ENCODE measurements at places on chromosomes 16 and 17. TPM values are rescaled to one million over a fixed set of nuclear protein-coding genes. Genes with fewer than 3 reads are reported as not detected.
A peak's percentile ranks its signal among the peaks of the same experiment; 100 is the strongest.

Gene HOXB1
- not detected for total RNA-seq

DNA sequence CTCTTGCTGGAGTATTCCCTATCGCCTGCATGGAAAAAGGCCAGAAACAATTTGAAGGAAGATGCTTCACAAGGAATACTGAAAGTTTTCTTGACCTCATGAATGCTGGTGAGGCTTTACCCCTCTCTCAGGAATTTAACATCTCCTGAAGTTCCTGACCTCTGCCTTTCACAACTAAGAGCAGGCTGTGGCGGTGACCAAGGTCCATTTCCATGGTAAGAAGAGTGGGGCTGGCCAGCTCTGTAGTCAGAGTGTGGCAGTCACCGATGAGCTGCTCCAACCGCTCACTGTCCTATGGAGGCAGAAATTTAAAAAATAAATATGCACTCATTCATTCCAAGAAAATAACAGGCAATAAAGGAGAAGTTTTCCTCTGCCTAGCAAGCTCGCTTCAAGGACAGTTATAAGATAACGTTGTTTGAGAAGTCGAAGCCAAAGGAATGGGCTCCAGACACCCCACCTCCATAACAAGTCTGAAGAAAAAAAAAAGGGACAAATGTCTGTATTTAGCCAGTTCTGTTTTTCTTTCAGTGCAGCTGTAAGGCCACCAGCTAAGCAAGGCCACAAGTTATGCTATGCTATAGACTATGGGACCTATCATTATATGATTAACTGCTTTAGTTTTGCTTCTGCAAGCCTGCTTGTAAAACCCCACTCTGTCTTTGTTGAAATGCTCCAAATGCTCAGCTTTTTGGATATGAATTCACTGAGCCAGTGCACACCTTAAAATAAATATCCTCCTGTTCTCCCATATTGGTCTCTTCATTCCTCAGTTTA is 6.0 kb upstream of the CCL4L2 start:
- DNase-seq: no peak
- H3K4me1 ChIP-seq: peaks cover 32% of the 10 kb centered on the region
- no peaks in the 10 kb centered on the region for H3K36me3 ChIP-seq

Gene HOXB9
- total RNA-seq: 0.23 TPM

DNA sequence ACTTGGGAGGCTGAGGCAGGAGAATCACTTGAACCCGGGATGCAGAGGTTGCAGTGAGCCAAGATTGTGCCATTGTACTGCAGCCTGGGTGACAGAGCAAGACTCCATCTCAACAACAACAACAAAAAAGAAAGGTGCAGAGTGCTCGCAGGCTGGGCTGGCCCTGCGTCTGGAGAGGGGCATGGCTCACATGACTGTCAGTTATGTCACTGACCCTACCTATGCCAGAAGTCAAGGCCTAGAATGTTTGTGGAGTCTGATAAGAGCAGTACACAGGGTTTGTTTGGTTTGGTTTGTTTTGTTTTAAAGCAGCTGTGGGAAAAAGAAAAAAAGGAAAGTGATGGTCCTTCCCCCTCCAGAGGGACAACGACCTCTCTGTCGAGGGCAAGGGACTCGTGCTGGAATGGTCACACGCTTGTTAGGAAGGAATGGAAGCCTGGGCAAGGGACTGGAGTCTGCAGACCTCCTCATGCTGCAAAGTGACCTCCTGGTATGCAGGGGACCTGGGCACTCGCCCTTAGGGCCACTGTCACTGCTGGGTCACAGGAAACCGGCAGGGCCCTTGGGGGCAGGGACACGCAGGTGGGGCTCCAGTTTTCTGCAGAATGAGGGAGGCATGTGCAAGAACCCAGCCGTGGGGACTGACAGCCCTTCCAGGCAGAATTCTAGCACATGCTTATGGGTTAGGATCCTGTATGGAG is 10.1 kb upstream of the OSGIN1 start:
- H3K4me3 ChIP-seq: no peak overlapping the region
- H3K36me3 ChIP-seq: no peaks in the 10 kb centered on the region
- H3K4me1 ChIP-seq: peaks cover 5% of the 10 kb centered on the region
- H3K27me3 ChIP-seq: no peaks in the 10 kb centered on the region
- no peak for DNase-seq

GRCh38 chr17:50087246-50087911 is 7.8 kb upstream of the PDK2 start:
- H3K27me3 ChIP-seq: no peaks in the 10 kb centered on the region
- no peaks in the 10 kb centered on the region for H3K4me1 ChIP-seq
- no peaks in the 10 kb centered on the region for H3K36me3 ChIP-seq
- no peak overlapping the region for H3K27ac ChIP-seq

DNA sequence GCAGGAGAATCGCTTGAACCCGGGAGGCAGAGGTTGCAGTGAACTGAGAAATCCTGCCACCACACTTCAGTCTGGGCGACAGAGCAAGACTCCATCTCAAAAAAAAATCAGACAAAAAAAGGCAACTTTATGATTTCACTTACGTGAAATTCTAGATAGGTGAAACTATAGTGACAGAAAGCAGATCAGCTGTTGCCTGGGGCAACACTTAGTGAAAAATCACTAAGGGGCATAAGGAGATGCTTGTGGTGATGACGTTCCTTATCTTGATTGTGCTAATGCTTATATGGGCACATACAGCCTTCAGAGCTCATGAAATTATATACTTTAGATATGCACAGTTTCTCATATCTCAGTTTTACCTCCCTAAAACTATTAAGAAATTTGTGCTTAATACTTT is 41.6 kb upstream of the SLC5A10 start:
- DNase-seq: no peak
- no peaks in the 10 kb centered on the region for H3K27me3 ChIP-seq

Gene NLGN2
- 8.0 TPM for total RNA-seq

- H3K27me3 ChIP-seq: peaks cover 19% of the 10 kb centered on the region
- H3K27ac ChIP-seq: no peak overlapping the region
- no peaks in the 10 kb centered on the region for H3K4me1 ChIP-seq
- no peak overlapping the region for H3K4me3 ChIP-seq
Measured at GRCh38 chr16:21001262-21001661, 100.7 kb downstream of the LYRM1 start.

GRCh38 chr16:4529085-4530060 is 9.2 kb downstream of the CDIP1 start:
- DNase-seq: peak; percentile 43
- H3K4me3 ChIP-seq: peak overlapping the region; percentile 73
- peaks cover 15% of the 10 kb centered on the region for H3K36me3 ChIP-seq
- peaks cover 32% of the 10 kb centered on the region for H3K4me1 ChIP-seq
- no peaks in the 10 kb centered on the region for H3K27me3 ChIP-seq

Gene TMEM106A
- 20.3 TPM for total RNA-seq

DNA sequence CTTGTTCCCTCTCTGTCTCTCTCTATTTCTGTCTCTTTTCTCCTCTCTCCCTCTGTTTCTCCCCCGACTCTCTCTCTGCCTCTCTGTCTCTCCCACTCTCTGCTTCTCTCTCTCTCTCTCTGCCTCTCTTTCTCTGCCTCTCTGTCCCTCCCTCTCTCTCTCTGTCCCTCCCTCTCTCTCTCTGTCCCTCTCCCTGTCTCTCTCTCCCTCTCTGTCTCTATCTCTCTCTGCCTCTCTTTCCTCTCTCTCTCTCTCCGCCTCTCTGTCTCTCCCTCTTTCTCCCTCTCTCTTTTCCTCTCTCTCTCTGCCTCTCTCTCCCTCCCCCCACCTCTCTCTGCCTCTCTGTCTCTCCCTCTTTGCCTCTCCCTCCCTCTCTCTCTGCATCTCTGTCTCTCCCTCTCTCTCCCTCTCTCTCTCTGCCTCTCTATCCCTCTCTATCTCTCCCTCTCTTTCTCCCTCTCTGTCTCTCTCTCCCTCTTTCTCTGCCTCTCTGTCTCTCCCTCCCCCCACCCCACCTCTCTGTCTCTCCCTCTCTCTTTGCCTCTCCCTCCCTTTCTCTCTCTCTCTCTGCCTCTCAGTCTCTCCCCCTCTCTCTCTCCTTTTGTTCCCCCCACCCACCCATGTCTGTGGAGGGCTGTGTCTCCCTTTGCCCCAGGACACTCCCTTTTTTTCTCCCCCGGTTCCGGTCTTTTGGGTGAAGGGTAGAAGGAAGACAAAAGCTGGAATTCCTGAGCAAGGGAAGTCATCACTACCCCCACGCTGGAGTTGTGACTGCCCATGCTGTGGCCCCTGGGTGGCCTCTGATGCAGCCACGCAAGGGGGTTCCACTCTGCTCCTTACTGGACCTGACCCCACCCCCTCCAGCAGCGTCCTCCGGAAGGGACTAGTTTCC is 27.1 kb upstream of the MGAT5B start:
- H3K36me3 ChIP-seq: no peaks in the 10 kb centered on the region
- H3K27ac ChIP-seq: peak overlapping the region; percentile 17
- no peak for DNase-seq
- H3K27me3 ChIP-seq: peaks cover 46% of the 10 kb centered on the region
- H3K4me1 ChIP-seq: peaks cover 14% of the 10 kb centered on the region
- peak overlapping the region; percentile 63 for H3K4me3 ChIP-seq

GRCh38 chr17:20206068-20206467 is 196.9 kb downstream of the SPECC1 start:
- no peaks in the 10 kb centered on the region for H3K27me3 ChIP-seq
- no peak overlapping the region for H3K4me3 ChIP-seq
- H3K4me1 ChIP-seq: peaks cover 12% of the 10 kb centered on the region
- DNase-seq: no peak
- H3K36me3 ChIP-seq: peaks cover 3% of the 10 kb centered on the region
- no peak overlapping the region for H3K27ac ChIP-seq

Gene RAB40B
- 3.3 TPM for total RNA-seq

DNA sequence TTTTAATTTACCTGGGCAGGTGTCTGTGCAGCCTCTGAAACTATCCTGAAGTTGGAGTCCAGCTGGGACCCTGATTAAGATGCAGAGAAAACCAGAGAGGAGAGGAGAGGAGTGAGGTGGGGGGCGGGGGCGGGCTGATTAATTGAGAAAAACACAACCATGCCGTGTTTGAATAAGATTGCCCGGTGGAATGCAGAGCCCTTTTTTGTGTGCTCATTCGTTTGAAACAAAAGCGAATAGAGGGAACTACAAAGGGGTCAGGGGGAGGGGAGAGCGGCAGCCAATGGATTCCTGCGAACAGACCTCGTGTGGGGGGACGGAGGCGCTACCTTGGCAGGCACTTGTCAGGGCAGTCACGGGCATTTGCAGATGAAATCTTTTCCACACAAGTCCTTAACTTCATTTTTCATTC is 355.8 kb downstream of the SOX9 start:
- peaks cover 7% of the 10 kb centered on the region for H3K27me3 ChIP-seq
- no peak for DNase-seq
- H3K4me1 ChIP-seq: no peaks in the 10 kb centered on the region
- no peaks in the 10 kb centered on the region for H3K36me3 ChIP-seq
- no peak overlapping the region for H3K4me3 ChIP-seq

Gene ZNF205
- not detected for total RNA-seq

DNA sequence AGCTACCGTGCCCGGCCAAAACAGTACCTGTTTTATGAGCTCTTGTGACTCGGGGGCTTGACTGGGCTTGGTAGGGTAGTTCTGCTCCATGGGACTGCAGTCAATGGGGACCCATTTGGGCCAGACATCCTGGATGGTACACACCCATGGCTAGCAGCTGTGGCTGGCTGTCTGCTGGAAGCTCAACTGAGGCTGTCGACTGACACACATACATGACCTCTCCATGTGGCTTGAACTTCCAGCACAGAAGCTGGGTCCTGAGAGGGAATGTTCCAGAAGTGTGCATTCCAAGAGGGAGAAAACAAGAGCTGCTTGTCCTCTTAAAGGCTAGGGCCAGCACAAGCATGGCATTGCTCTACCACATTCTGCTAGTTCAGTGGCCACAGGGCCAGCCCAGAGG is 14.9 kb upstream of the NKD1 start:
- H3K4me1 ChIP-seq: no peaks in the 10 kb centered on the region
- H3K36me3 ChIP-seq: no peaks in the 10 kb centered on the region
- peaks cover 18% of the 10 kb centered on the region for H3K27me3 ChIP-seq
- no peak for DNase-seq
- H3K4me3 ChIP-seq: no peak overlapping the region

DNA sequence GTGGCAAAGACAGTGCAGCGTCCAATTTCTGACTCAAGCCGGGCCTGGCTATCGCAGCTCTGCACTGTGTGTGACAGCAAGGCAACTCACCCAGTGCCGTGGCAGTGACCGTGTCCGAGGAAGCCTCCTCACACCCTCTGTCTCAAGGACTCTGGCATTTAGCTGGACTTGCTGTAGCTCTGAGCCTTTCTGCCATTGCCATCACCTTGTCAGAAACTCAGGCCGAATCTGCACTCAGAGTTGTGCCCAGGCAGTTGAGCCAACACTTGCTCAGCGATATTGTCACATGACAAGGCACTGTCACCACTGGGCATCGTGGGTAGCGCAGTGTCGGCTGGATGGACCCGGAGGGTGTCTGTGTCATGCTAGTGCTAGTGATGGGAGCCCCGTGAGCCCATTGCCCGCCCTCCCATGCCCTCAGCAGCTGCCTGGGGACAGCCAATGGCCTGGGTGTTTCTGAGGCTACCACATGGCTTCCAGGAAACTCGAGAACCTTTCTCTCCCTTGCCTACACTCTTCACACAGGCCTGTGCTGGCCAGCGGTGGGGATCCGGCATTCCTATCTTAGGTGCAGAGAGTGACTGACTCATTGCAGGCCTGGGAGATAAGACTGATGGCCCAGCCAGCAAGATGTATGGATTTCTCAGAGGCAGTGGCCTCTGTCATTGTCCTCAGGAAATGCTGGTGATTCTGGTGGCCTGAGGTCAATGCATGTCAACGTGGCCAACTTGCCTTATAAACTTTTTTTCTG is 22.1 kb upstream of the STH start:
- H3K4me3 ChIP-seq: no peak overlapping the region
- peaks cover 7% of the 10 kb centered on the region for H3K4me1 ChIP-seq
- H3K27me3 ChIP-seq: peaks cover 3% of the 10 kb centered on the region
- no peak overlapping the region for H3K27ac ChIP-seq
- no peak for DNase-seq
- peaks cover 2% of the 10 kb centered on the region for H3K36me3 ChIP-seq

DNA sequence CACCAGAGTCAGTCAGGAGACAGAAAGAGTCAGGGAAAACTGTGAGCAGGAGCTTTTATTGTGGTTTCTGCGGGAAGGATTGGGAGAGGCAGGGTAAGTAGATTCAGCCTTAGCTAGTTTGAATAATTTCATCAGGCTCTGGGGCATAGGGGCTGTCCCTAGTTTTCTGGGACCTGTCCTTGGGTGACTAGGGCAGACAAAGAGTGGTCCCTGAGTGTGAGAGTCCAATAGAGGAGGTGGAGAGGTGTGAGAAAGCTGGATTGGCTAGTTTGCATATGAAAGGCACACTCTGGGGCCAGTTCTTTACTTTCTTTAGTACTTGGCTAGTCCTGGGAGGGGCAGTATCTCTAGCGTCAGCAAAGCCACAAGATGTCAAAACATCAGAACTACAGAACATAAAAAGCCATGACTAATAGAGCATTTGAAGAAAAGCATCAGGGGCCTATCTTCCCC is 255.6 kb downstream of the HS3ST3A1 start:
- H3K4me3 ChIP-seq: no peak overlapping the region
- no peak overlapping the region for H3K27ac ChIP-seq
- H3K4me1 ChIP-seq: peaks cover 1% of the 10 kb centered on the region
- H3K36me3 ChIP-seq: no peaks in the 10 kb centered on the region
- H3K27me3 ChIP-seq: no peaks in the 10 kb centered on the region
- no peak for DNase-seq

Gene CDH13
- not detected for total RNA-seq

DNA sequence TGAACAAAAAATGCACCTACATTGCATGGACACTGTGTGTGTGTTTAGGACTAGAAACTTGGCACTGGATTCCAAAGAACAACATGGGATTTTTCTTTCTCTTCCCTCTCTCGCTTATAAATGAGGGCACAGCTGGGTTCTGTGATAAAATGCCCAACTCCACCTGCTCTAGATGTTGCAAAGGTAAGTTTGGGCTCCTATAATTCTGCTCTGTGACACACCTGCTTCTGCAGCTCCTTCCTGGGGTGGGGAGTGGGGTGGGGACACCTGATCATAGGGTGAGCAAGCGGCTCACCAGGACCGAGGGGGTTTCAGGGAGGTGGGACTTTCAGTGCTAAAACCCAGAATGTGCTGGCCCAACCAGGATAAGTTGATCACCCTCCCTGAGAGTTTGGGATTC is 104.3 kb downstream of the AXIN2 start:
- no peak overlapping the region for H3K27ac ChIP-seq
- H3K36me3 ChIP-seq: no peaks in the 10 kb centered on the region
- H3K4me3 ChIP-seq: no peak overlapping the region
- H3K27me3 ChIP-seq: peaks cover 7% of the 10 kb centered on the region

Measured in activated naive CD8-positive, alpha-beta T cell treated with anti-CD3 and anti-CD28 coated beads, Interleukin-2, amount 10 ng/mL, durations not matched to agents 7 days and 5 days (primary cell).